ENCODE measurements at places on chromosomes 7 and 10. TPM values are rescaled to one million over a fixed set of nuclear protein-coding genes. Genes with fewer than 3 reads are reported as not detected.

Gene EIF5AL1
- 0.26 TPM for polyA plus RNA-seq

Gene IL6
- 13.6 TPM for polyA plus RNA-seq

Gene NET1
- polyA plus RNA-seq = 5.0 TPM

Gene TRIM73
- 1.3 TPM for polyA plus RNA-seq

DNA sequence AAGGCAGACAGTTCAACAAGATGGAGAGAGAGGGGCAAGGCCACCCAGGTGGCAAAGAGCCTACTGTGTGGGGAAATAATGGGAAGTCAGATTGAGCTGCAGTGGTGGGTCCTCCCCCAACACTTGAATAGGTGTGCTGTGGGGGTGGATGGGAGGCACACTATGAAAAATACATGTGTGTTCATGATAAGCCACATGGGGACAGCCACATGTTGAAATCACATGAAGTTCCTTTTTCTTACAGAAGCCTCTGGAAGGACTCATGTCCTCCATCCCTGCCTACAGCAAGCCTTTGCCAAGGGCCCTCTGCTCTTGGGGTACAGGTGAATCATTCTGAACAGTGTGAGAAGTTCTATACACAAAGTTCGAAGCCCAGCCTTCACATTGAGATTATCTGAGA lies 310.9 kb downstream of the LRMDA start:
- DNase-seq = no peak

Gene VOPP1
- 69.5 TPM for polyA plus RNA-seq

Gene AMPH
- 0.05 TPM for polyA plus RNA-seq

DNA sequence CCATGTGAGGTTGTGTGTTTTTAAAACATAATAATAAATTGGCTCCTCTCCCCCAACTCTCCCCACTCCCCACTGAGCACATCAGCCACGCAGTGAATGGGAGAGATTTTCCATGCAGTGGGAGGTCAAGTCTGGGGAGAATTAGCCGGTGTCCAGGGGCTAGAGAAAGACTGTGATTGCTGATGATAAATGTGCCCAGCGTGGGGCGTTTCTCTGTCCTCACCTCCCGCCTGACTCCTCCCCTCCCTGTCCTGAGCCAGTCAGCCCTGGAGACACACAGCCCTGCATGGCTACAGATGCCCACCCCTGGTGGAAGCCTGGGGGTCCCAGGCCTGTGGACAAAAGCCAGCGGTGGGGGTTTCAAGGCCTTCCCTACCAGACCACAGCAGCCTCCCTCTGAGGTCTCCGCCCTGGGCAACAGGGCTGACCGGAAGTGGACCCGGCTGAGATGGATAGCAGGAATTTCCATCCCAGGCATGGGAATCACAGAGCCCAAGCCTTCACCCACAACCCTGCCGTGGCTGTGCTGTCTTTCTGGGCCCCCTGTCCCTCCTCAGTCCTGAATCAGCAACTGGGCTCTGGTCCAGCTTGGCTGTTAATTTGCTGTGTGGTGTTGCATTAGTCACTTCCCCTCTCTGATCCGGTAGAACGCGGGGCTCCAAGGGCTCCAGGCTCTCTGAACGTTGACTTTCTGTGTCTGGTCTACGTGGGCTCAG lies 46.8 kb upstream of the SLC29A3 start:
- peak; percentile 80 for DNase-seq

Gene ZNF138
- polyA plus RNA-seq = 4.9 TPM

DNA sequence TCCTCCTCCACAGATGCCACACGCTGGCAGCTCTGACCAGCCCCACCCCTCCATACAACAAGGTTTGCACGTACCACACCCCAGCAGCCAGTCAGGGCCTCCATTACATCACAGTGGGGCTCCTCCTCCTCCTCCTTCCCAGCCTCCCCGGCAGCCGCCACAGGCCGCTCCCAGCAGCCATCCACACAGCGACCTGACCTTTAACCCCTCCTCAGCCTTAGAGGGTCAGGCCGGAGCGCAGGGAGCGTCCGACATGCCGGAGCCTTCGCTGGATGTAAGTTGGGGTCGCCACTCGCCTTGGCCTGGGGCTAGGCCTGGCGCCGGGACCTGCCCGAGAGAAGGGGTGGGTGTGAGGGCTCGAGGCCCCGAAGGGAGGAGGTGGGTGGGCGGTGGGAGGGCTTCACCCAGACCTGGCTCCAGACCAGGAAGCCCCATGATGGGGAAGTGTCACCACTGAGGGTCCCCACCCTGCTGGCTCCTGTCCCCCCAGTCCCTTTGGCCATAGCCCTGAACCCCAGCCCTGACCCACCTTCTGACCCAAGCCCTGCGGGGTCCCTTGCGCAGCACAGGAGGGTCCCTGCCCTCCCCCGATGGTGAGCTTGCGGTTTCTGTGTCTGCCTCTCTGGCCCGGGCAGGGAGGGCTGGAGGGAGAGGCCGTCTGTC lies 36.2 kb upstream of the PPIF start:
- peak; percentile 42 for DNase-seq

DNA sequence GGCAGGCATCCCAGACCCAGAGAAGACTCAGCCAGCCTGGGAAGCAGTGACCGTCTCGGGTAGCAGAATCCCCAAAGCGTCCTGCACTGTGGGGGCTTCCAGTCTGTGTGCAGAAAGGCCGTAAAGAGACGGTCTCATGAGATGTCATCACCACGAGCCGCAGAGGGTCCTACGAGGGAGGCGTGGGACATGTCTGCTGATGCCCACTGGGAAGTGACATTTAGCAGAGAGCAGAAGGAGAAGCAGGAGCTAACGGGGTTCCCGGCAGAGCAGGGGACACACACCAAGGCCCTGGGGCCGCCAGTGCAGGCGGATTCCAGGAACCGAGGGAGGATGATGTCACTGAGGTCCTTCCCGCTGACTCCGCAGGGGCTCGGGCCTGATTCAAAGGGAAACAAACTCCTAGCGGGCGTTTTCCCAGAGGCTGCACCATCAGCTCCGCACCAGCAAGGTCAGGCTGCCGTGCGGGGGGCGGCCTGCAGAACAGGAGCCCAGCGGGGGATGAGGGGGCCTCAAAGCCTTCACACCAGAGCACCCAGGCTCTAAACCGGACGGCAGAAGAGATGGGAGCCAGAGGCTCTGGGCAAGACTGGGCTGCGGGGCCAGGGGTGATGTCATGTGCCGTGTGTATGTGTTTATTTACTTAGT lies 85.4 kb upstream of the PDGFA start:
- DNase-seq = no peak

DNA sequence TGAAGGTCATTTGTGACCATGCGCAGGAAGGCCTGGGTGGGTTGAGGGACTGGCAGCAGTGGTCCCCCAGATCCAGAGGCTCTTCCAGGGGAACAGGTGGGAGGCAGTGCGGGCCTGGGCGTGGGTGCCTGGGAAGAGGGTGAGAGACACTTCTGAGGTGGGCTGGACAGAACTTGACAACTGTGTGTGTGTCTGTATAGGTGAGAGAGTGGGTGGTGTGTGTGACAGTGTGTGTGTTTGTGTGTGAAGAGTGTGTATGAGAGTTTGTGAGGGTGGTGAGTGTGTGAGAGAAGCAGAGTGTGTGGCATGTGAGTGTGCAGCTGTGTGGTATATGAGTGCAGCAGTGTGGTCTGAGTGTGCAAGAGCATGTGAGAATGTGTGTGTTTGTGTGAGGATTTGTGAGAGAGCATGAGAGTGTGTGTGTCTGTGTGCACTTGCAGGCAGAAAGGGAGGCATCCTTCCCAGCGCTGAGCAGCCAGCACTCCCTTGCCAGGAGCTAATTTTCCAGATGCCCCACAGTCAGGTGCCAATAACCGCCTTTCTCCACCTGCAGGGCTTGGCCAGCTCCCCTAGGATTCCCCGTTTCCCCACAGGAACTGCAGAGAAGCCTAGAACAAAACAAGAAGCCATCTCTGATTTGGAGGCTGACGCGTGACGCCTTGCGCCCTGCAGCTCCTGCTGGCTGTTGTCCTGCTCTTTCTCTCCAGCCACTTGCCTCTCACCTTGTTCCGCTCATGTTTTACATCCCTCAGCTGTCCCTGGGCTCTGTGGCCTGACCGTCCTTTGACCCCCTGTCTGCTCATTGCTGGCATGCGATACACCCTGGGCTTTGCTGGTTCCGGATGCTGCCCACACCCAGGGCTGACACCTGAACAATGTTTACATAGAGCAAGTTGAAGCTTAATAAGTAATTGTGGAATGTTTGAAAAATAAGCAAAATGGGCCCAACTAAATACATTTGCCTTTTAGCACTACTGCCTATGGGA lies 88.0 kb downstream of the TMEM178B start:
- no peak for DNase-seq

DNA sequence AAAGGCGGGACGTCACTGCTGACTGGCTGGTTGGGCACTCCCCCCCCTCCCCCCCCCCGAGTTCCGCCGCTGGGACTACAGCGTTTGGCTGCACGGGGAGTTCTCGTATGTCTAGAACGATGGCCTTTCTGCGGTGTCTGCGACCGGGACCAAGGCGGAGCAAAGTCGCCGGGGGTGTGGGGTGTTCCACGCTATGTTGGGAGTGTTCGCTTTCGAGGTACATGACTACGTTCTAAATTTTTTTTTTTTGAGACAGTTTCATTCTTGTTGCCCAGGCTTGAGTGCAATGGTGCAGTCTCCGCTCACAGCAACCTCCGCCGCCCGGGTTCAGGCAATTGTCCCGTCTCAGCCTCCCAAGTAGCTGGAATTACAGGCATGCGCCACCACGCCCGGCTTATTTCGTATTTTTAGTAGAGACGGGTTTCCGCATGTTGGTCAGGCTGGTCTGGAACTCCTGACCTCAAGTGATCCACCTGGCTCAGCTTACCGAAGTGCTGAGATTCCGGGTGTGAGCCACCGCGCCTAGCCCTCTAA lies 573 bp upstream of the IDI1 start:
- peak; percentile 96 for DNase-seq

DNA sequence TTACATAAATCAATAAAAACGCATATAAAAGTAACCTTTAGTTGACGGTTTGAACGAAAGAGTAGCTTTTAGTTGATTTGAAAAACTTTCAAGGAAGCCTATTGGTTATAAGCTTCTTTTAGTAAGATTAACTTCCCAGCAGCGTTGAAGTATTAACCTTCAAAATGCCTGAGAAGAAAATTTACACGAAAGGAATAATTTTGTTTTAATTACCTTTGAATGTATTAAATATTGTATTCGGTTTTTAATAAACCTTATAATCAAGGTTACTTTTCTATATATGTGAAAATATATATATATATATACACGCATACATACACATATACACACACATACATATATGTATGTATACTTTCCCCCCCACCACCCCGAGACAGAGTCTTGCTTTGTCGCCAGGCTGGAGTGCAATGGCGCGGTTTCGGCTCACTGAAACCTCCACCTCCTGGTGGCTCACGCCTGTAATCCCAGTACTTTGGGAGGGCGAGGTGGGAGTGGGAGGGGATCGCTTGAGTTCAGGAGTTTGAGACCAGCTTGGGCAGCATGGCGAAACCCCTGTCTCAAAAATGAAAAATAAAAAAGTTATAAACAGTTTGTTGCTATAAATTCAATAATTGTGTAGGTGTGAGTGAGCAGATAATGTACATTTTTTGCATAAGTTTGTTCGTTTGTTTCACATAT lies 57.6 kb upstream of the EZH2 start:
- DNase-seq = peak; percentile 85

Gene ACSL5
- 0.08 TPM for polyA plus RNA-seq

Gene MMP21
- polyA plus RNA-seq = not detected

- no peak for DNase-seq
Measured at GRCh38 chr7:42189535-42189934, 47.5 kb downstream of the GLI3 start.
